Right renal pelvis (tissue), 4 donors: ENCODE measurements at places on chromosomes 12 and 14.
A peak's percentile ranks its signal among the peaks of the same experiment; 100 is the strongest.

DNA sequence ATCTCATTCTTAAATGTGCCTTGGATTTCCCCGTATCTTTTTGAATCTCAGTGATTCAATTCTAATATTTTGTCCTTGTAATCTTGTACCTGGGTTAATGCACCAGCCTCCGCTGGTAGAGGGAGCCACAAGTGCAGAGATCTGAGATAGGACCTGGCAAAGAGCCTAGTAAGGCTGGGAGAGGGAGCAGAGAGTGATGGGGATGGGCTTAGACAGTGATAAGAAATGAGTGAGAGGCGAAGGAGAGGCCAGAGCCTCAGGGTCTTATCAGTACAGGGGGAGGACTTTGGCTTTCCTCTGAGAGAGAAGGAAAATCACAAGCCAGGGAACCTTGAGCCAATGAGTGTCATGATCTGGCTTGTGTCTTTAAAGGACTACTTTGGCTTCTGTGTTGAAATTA, 30.5 kb upstream of the LMNTD1 start:
- DNase-seq = no peak

GRCh38 chr12:81347404-81347803, 269.5 kb downstream of the ACSS3 start:
- DNase-seq = no peak

DNA sequence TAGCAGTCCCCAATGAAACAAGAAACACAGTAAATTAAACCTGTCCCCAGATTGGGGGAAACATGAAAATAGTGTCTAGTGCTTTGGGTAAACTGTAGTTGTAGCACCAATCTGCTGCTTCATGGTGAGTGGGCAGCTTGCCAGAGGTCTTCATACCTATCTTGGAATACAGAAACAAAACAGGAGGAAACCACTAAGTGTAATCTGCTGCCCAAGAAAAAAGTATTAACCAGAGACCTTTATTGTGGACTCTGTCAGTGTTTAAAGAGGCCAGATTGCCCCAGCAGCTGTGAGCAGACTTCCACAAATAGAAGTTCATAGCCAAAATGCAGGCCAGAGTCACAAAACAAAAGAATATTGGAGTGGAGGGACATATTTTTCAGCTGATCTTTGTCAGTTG, 2.3 kb downstream of the ISCU start:
- no peak for DNase-seq

- no peak for DNase-seq
Measured at GRCh38 chr12:117484901-117485300, 123.5 kb upstream of the NOS1 start.

- no peak for DNase-seq
Measured at GRCh38 chr14:37592482-37593408, 2.3 kb downstream of the FOXA1 start.

DNA sequence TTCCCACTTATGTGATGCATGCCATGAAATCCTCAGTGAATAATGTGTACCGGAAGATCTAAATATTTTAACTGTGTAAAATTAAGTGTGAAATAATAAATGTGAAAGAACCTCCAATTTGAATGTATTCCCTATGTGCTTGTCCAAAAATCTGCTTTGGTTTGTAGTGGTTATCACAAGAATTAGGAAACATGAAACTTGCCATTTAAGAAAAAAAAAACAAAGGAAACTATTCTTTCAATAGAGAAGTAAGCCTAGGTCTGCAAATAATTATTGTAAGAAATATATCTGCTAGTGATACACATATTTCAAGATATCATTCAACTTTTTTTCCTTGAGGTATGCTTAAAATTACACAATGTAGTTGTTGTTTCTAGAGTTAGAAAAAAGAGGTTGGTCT, 500.4 kb downstream of the SLC6A15 start:
- no peak for DNase-seq

- no peak for DNase-seq
Measured at GRCh38 chr12:39619316-39619659, 315 bp downstream of the ABCD2 start.

- DNase-seq = no peak
Measured at GRCh38 chr14:58709949-58710348, 72.2 kb downstream of the DACT1 start.

DNA sequence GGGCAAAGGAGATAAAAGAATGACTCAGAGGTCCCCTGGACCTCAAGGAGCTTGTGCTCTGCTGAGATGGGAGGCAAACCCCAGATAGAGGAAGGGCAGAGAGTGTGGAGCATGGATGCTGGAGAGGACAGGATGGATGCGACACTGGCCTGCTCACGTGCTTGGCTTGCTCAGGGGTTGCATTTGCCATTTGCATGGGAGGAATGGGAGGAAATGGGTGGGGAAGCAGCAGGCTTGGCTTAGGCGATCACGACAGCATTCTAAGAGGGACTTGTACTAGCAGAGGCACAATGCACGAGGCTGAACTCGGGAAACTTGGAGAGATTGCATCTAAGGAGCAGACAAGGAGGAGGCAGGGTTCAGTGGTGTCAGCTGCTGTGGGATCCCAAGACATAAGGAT, 19.8 kb downstream of the CD9 start:
- DNase-seq = no peak

DNA sequence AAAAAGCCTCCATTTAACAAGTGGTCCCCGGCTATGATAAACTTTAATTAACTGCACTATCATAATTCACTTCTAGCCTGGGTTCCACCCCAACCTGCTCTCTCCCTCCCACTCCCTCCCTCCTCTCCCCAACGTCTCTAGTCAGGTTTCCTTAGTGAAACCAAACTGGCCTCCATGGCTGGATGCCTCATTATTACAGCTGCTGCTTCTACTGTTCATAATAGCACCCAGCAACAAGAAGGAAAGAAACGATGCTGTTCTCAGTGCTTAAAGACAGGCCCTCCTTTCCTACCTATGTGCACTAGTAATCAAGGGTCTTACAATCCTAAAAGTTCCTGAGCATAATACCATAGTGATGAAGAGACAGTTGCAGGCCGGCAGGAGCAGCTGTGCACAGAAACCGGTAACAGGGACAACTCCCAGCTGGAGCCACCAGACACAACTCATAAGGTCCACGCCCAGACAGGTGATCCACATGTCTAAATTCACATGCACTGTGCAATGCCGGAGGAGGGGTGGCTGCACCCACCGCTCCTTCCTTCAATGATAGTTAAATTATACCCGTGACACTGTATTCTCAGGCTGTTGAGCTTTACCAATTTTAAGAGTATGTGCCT, 6.2 kb downstream of the IRF2BPL start:
- DNase-seq = no peak

DNA sequence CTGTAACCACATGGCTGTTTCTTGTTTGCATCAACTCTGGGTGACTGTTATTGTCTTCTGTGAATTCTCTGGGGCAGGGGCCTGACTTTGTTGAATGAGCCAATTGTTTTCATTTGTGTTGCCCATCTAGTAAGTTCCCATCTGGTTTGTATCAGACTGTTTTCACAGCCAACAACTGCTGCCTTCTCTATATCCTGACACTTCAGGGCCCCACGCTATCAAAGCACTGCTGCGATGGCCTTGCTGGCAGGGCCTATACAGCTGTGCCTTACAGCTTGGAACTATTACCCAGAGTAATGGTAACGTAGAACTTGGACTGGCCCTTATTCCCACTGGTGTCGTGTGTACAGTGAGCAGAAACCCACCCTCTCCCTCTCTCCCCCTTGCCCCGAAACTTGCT, 104.3 kb upstream of the DACT1 start:
- no peak for DNase-seq

DNA sequence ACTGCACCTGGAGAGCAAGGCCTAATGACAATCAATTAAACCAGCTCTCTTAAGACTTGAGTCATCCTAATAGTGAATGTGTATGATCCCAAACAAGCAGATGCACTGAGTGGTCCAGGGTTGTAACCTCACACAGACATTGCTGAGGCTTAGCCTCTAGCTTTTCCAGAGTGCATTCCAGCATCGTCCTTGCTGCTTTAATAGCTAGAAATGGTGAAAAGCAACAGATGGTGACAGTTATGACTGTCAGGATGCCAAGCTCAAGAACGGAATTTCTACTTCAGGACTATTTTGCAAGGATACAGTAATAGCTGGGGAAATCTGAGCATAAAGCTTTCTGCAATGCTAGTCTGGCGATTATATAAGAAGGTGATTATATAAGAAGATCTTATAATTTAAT, 34.6 kb downstream of the PTPRR start:
- no peak for DNase-seq

- DNase-seq = no peak
Measured at GRCh38 chr14:32724867-32725471, 213.7 kb upstream of the NPAS3 start.

DNA sequence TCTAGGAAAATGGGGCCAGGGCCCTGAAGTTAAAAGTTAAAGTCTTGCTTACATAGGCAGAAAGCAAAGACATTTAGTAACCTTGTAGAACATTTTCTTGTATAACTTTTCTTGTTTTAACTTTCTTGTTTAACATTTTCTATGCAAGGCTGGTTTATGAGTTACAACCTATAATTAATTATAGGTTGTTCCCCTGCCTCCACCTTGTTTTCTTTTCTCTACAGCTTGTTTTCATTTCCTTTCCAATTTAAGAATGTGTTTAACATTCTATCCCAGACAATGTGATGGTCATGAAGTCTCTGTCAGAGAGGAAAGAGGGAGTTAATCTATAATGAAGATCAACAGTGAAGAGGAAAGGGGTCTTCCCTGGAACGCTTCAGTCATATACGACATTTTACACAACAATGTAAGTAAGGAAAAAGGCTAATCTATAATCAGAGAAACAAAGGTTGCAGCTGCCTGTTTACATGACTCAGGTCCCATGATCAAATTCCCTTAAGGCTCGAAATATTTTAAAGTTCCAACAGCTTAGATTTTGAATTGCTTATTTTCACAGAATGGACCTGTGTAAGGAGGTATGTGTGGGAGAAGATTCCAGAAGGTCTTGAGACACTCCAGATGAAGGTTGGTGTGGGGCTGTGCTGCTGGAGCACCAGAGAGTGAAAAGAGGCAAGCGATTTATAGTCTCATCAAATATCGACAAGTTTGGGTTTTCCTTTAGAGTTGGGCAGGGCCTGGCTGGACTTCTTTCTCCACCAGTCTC, 34.2 kb upstream of the TCL1B start:
- DNase-seq = peak; percentile 42

DNA sequence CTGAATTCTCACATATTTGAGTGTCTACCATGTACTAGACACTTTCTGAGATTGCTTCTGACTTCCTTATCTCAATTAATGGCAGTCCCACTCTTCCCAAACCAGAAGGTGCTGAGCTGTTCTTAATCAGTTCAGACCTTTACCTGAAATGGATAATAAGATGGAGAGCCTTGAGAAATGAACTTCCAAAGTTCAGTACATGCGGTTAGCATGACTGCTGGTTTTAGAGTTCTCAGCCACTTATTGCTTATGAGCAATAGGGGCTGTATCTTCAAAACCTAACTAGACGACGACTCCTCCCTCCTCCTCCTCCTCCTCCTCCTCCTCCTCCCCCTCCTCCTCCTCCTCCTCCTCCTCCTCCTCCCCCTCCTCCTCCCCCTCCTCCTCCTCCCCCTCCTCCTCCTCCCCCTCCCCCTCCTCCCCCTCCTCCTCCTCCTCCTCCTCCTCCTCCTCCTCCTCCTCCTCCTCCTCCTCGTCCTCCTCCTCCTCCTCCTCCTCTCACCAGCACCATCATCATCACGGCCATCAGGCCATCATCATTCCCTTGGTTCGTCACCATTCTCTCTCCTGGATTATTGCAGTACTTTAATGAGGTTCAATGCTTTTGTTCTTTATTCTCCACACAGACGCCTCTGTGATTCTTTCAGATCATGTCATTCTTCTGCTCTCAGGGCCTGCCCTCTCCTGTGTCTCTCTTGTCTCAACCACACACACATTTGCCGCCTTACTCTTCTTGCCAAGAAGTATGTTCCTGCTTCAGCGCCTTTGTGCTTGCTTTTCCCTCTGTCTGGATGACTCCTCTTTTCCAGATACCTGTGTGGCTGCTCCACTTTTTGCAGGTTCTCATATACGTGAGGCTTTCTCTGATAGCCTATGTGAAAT, 2.7 kb downstream of the PCNX1 start:
- DNase-seq = no peak

GRCh38 chr14:59630288-59630963, 53.8 kb upstream of the CCDC175 start:
- no peak for DNase-seq

- no peak for DNase-seq
Measured at GRCh38 chr14:90576981-90577660, 180.3 kb downstream of the CALM1 start.

- DNase-seq = peak; percentile 58
Measured at GRCh38 chr12:113980537-113981337, 14.6 kb upstream of the RBM19 start.

- DNase-seq = no peak
Measured at GRCh38 chr12:54983536-54984101, 943 bp downstream of the TESPA1 start.

- no peak for DNase-seq
Measured at GRCh38 chr14:97117693-97118092, 320.5 kb downstream of the VRK1 start.
